Choroid plexus epithelial cell (primary cell): ENCODE measurements at places on chromosomes 7 and 10.
A peak's percentile ranks its signal among the peaks of the same experiment; 100 is the strongest.

- DNase-seq: peak; percentile 79
These were observed 10.9 kb downstream of the SEC31B start for GRCh38 chr10:100508691-100509150.

- DNase-seq: peak; percentile 63
These were observed 101.0 kb downstream of the SMURF1 start for GRCh38 chr7:99042957-99043356.

DNA sequence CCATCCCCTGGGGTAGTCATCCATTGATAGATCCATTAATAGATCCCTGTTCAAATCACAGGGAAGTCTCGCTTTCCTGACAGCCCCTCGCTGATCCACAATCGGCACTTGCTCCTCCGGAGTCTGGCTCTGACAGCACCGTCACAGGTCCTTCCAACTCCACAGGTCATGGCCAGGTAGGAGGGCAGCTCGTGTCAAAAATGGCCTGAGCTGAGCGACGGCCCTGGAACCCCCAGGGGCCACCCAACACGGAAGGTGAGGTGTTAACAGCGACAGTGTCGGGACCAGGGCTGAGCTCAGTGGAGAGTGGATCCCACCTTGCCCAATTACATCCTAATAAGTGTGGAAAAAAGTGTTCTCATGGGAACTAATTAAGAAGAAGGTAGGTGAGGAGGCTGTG lies 219.8 kb downstream of the TCERG1L start:
- DNase-seq: no peak

- DNase-seq: no peak
These were observed 124.0 kb downstream of the PRKCQ start for GRCh38 chr10:6456067-6456466.

DNA sequence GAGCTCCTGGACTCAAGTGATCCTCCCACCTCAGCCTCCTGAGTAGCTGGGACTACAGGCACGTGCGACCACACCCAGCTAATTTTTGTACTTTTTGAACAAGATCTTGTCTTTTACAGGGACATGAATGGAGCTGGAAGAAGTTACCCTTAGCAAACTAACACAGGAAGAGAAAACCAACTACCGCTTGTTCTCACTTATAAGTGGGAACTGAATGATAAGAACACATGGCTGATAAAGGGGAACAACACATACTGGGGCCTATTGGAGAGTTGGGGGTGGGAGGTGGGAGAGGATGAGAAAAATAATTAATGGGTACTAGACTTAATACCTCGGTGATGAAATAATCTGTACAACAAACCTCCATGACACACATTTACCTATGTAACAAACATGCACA lies 70.9 kb upstream of the INHBA start:
- no peak for DNase-seq

DNA sequence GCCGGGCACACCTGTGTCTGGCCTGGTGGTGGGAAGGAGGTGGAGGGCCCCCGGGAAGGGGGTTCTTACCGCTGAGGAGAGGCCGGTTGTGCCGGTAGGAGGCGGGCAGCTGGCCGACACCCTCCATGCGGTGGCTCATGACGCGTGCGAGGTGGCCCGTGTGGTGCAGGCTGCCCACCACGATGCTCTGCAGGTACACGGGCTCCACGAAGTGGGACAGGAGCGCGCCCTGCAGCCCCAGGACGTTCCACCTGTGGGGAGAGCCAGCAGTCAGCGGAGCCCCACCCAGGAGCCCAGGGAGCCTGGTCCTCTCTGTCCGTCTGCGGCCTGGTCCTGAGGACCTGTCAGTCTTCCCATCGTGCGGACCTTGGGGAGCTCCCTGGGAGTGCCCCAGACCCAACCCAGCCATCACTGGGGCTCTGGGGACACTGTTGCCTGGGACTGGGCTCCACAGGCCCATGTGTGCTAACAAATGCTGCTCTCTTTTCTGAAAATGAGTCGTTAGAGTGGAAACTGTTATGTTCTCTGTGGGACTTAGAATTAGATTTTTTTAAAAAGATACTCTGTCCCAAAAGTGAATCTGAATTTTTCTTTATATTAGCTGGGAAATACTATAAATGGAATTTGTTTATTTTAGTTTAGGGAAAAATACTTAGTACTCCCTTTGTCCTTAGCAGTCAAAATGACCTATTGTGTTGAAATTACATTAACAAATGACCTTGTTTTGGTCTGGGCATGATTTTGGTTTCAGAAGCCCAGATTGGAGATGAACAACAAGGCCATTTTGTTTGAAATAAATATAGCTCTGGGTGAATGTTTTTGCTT lies 143.9 kb downstream of the WDR37 start:
- DNase-seq: no peak

GRCh38 chr7:25310896-25311295 lies 82.6 kb upstream of the NPVF start:
- no peak for DNase-seq

DNA sequence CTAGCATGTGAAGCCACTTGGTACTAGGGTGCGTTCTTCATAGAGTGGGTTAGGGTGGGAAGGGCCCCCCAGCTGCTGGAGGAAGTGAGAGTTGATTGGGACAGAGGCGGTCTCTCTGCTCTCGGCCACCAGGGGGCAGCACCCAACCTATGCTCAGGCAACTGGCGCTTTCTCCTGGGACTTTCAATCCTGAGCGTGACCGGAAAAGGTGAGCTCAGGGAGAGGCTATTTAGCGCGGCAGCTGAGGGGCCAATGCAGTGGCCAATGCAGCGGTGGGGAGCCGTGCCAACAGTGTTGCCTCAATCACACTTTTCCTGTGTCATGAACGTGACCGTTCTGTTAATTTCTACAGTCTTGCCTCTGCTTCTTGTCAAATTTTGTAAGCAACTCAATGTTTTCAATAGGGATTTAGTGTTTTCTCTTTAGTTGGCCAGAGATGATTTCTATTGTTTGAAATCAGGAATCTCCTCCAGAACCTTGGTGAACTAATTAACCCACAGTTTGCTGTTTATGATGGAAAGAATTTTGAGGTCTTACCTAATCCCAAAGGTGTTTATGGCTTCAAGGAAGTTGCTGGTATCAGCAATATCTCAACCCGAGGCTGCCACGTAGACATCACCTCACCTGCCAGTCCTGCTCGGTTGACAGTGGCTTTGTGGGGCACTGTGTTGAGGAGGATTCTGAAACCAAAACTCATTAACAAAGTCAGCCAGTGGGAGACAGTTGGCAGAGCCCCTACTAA lies 67.9 kb upstream of the PDZD8 start:
- peak; percentile 81 for DNase-seq

GRCh38 chr7:69898189-69898588 lies 299.9 kb downstream of the AUTS2 start:
- no peak for DNase-seq

GRCh38 chr10:95837356-95837776 lies 70.4 kb upstream of the CC2D2B start:
- DNase-seq: no peak

DNA sequence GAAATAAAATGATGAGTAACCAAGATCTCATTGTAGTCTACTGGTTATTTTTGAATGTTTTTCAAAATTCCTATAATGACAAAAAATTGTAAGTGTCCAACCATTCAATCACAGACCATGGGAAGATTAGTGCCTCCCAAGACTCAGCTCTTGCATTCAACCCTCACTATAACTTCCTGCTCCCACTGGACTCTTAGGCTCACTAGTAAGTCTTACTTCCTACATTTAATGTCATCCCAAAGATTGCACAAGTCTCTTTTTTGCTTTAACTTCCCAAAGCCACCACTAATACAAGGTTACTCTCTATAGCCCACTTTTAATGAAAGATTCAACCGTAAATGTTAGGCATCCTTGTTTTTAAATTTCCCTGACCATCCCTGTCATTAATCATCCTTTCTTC lies 111.9 kb upstream of the NRBF2 start:
- no peak for DNase-seq

GRCh38 chr10:132678436-132679216 lies 107.3 kb downstream of the NKX6-2 start:
- no peak for DNase-seq

DNA sequence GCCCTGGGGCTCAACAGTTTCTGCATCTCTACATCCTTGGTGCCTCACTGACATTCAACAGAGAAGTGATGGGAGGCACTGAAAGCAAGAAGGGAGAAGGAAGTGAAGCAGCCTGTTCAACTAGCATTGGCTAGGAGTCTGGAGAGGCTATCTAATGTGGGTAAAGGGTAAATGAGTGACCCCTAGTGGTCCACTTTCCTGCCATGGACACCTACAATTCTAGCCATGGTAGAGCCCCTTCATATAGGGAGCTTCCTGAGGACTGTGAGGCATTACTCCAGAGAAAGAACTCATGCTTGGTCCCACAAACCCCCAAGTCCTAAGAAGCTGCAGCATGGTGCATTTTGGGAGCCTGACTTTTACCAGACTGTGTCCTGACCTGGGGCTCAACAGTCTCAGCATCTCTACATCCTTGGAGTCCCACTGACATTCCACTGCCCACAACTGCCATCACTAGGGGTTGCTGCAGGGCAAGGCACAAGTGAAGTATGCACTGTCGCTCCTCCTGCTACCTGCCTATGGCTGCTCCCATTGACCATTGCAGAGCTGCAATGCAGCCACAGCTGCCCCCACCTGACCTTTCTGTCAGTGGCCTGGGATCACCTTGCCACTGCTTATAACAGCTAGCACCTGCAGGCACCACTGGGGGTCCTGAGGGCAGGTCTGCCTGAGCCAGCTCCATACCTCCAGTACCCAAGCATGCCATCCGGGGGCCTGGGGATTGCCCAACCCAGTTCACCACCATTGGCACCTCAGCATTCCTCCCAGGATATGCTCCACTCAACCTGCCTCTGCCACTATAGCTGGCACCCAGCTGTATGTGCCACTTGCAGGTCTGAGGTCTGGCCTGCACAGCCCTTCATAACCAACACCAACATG lies 44.1 kb upstream of the CDK6 start:
- DNase-seq: peak; percentile 35
